ENCODE measurements at places on chromosomes 4 and X. TPM values are rescaled to one million over a fixed set of nuclear protein-coding genes. Genes with fewer than 3 reads are reported as not detected.

PAGE1 gene
- total RNA-seq, result not detected

TMEM164 gene
- 11.0 TPM for total RNA-seq

HHIP gene
- total RNA-seq, result not detected

- DNase-seq, result no peak
Observed at GRCh38 chrX:51192104-51192503, 140.5 kb upstream of the NUDT10 start.

DNA sequence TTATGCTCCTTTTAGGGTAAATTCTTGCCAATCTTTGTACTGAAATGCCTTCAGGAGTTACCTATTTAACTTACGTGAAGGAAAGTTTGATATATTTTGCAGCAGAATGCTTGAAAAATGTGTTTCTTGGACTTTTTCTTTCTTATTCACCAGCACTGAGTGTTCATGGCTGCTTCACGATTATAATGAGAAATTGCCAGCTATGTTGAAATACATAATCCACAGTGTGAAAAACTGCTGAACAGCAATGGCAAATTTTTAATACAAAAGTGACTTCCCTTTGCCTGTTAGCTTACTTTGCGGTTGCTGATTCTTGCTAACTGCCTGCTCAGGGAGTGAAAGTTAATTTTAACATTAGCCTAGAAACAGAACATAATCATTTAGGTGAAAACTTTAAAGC lies 153.8 kb upstream of the SLC4A4 start:
- DNase-seq, result no peak

- no peak for DNase-seq
Observed at GRCh38 chr4:94486372-94486801, 34.6 kb downstream of the PDLIM5 start.

GRCh38 chr4:154491341-154492271 lies at the start of gene DCHS2:
Gene DCHS2, minus strand, starts transcription at chr4:154491799. Its CDS starts 444 bp downstream, at chr4:154491355.
- DNase-seq, result peak; percentile 38

- no peak for DNase-seq
Observed at GRCh38 chr4:133775881-133776280, 425.7 kb downstream of the PABPC4L start.

DNA sequence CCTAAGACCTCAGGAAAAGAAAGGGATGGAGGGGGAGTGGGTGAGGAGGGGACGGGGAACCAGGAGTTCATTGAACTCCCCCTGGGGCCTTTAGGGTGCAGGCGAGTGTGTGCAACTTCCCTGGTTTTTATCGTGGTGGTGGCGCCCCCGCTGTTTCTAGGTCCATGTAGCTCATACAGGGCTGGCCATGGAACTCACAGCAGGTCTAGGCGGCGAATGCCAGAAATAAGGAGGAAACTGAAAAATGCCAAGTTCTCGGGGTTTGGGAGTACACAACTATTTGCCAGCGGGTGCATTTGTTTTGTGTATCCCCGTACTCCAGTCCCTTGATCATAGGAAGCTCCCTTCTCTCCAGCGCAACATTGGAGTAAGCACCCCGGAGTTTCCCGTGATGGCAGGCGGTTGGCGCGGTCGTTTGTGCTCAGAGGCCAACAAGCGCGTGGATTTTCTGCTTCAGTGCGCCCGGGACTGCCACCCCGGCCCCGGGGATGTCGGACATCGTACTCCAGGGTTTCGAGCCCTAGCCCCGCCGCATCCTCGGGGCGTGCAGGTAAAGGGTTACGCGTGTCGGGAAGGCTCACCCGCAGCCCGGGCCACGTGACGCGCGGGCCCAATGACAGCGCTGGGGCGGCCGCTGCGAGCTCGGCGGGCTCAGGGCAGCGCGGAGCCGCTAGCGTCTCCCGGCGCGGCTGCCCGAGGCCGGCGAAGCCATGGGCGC lies 208.9 kb downstream of the NWD2 start:
- peak; percentile 70 for DNase-seq
